A673 (cell line): ENCODE measurements at places on chromosomes 11 and 22.

DNA sequence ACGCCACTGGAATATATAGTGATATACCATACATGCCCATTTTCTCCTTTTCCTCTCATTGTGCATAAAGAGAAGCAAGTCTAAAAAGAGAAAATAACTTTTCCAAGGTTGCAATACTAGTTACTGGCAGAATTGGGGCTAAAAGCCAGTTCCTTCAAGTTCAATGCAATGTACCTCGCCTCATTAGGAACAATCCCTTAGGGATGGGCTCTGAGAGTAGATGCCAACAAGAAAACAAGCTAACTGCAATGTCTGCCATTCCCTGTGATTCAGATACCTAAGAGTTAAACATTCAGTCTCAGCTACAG, 114.3 kb downstream of the RBFOX2 start:
- DNase-seq, result no peak

GRCh38 chr11:39768214-39768613, 1691.2 kb downstream of the LRRC4C start:
- DNase-seq, result no peak

DNA sequence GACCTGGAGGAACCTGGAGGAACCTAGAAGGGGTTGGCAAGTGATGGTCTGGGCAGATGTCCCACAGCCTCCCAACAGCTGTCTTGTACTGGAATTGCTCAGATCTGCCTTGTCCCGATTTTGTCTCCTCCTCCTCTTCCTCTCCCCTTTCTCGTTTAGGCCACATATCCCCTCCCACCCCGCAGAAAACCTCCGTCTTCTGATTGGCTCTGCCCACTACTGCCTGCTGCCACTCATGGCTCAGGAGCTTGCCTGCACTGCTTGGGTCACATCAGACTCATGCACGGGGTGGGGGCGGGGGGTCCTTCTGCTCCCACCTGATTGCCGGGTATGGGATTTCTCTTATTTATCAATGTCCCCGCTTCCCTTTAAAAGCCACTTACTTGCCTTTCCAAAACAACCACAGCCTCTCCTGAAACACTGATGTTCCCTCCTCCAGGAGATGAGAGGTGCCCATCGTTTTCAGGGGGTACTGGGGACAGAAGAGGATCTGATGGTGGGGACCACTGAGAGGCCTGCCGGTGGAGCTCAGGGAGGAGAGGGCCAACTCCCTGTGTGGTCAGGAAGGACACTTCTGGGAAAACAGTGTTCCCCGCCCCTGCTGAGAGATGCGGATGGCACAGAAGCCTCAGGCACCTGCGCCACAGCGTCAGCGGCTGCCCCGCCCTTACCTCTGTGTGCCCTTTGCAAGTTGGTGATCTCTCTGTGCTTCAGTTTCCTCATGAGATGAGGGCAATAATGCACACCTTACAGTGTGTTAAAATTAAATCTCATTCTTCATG, 14.7 kb downstream of the TOM1 start:
- DNase-seq, result no peak

DNA sequence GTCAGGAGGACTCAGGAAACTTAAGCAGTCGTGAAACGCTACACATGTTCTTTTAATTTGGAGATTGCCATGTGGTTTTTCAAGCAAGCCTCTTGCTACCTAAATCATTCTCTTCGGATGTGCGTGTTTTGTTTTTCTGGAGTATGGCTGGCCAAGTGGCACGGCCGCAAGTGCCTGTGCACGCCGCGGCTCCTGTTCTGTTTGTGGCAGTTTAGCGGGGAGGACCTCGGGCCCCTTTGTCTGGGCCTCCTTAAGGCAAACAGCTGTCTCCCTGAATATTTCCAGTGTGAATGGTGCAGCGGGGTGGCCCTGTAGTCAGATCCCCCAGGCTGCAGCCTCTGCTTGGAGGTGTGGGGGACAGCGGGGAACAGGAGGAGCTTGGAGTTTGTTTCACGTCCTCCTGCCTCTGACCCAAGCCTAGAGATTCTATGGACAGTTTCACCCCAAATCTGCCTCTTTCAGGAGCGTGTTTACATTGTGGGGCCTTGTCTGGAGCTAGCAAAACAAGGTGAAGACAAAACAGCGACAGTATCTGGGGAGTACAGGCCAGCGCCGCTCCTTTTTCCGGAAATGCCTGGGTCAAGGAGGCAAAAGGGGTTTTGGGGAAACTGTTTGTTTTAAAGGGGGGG, 1.3 kb downstream of the LRP5 start:
- DNase-seq, result peak; percentile 60

DNA sequence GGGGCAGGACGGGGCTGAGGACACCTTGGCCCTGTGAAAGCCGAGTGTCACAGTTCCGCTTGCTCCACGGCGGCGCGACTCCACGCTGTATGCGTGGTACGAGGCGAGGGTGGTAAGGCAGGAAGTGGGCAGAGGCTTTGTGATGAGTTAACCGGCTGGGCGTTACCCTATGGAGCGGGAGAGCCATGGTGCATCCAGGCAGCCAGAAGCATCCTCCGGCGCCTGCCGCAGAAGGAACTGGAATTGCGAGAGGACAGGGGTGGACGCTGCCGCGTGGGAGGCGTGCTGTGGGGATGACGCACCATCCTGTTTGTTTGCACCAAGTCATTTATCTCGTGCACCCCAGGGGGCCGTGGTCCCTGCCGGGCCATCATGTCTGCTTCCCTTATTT, 643.9 kb downstream of the BRD1 start:
- DNase-seq, result peak; percentile 57

DNA sequence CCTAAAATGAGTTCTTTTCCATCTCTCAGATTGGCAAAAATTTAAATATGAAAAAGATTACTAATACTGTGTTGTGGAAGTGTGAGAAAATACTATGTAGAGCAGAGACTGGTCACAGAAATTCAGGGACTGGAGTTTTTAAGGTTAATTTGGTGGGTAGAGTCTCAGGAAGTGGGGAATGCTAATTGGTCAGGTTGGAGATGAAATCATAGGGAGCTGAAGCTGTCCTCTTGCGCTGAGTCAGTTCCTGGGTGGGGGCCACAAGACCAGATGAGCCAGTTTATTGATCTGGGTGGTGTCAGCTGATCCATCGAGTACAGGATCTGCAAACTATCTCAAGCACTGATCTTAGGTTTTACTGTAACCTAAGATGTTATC, 29.4 kb upstream of the TMEM86A start:
- DNase-seq, result no peak

DNA sequence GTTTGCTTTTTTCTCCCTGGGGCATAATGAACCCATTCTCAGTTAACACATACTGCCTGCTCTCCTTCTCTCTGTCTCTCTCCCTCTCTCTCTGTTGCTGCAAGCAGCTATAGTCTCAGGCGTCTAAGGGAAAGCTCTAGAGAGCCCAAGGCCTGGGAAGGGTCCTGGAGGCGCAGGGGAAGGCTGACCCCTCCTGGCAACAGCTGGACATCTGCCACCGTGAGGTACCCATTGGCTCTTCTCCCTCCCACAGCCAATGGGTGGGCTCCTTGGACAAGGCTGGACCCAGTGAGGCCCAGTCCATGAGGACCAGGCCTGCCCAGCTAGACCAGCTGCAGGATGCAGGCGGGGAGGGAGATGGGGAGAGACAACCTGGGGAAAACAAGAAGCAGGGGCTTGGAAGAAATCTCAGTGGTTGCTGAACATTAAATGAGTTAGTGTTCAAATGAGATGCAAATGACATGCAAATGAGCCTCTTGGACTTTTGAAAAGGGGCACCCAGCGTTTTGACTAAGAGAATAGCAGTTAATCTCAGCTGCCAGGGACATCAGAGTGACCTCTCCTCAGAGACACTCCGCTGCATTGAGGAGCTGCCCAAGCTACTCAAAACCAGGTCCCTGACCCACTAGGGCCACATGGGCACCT, 349.7 kb downstream of the BUD13 start:
- no peak for DNase-seq

- DNase-seq, result peak; percentile 44
Observed at GRCh38 chr22:39959640-39960447, at the start of gene TMA7B. Gene TMA7B (plus strand): TSS chr22:39960397. CDS start chr22:39964375, 3,978 bp downstream.

GRCh38 chr22:39665229-39665628, 94.7 kb downstream of the CACNA1I start:
- DNase-seq, result no peak

GRCh38 chr11:132751516-132752250, 780.6 kb downstream of the OPCML start:
- no peak for DNase-seq

GRCh38 chr11:10503777-10504480, 37.1 kb downstream of the RNF141 start:
- DNase-seq, result no peak

DNA sequence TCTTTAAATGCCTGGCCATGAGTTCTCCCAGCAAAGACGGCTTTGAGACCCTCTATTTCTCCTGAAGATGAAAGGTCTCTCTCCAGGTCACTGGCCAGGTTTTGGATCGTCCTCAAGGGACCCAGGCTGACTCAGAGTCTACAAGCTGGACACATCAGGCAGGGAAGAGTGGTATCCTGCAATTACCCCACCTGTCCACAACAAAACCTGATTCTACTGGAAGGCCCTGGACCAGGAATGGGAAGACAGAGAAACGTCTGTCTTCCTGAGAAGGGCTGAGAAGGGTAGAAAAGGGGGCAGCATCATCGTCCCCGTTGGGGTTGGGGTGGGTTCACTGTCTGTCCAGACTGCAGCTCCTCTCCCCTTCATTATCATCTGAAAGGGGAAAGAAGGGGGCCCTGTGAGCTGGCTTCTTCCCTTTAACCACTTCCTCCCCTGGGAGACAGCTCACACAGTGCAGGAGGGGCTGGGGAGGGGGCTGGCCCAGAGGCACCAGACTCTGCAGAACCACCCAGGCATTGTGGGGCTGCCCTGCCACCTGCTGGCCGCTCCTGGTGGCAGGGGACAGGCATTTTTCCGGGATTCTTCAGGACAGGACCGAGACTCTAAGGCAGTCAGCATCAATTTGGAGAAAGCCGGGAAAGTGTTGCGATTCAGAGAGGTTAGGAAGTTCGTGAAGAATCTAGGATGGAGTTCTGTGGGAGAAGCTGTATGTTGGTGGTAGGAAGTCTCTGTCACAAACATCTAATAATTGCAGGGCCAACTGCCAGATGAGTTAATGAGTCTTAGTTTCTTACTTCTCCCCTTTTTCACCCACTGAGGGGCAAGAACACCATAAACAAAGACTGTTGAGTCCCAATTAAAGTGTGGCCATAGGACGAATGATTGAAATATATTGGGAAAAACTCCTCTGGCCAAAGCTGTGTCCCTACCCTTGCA, 57.6 kb downstream of the SYN3 start:
- DNase-seq, result peak; percentile 84

DNA sequence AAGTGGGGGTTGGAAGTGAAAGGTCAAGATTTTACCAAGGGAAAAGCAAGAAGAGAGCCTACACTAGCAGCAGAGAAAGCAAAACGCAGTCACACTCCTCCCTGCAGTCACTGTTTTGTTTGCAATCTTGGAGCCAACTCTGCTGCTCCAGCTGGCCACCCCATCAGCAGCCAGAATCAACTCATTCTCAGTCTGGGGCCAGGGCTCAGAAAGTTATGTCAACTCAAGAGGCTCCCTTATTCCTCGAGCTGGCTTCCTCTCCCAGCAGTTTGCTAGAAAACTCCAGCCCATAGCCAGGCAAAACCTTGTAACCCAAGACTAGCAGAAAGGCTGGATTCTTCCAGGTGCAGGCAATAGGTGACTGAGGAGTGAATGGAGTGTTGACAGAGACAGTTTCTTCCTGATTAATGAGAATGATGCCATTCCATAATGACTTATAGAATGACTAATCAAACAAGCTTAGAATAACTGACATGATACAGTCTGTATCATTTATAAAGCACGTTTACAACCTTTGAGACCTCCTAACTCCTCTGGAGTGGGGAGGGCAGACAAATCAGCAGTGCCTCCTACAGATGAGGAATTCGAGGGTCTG, 53.4 kb downstream of the P4HA3 start:
- DNase-seq, result no peak

- DNase-seq, result no peak
Observed at GRCh38 chr22:29334696-29335344, 19.3 kb upstream of the RASL10A start.

- no peak for DNase-seq
Observed at GRCh38 chr22:44001521-44001920, 22.6 kb upstream of the PARVB start.

- DNase-seq, result peak; percentile 33
Observed at GRCh38 chr11:1640076-1640946, 10.7 kb downstream of the KRTAP5-5 start.

DNA sequence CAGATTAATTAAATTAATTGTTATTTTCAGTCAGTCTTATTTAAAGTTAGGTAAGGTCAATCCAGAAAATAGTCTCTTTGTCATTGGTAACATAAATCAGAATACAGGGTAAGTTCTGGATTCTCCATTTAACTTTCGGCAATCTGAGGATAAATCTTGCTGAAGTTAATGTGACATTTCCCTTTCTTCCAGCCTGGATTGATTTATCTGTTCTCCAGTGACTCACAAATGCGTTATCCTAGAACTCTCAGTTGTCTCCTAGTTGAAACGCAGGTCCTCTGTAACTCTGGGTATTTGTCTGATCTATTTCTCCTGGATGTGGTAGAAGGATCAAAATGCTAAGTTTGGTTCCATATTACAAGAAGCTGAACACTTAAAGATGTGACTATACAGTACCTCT, 21.0 kb downstream of the OR51E1 start:
- no peak for DNase-seq

DNA sequence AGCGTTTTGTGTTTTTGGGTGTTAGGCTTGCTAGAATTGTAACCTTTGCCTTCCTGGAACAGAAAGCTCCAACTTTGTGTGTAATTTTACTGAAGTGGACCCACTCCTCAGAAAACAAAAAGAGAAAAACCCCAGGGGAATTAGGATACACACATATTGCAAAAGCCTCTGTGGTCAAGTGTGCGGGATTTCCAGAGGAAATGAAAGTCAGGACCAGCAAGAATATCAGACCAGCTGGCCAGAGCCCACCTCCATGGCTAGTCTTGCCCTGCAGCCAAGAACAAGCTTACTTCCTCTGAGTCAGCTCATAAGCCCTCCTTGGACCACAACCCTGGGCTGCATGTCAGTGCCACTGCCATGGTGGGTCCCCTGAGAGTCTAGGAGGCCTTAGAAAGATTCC, 37.0 kb upstream of the FTH1 start:
- DNase-seq, result no peak

DNA sequence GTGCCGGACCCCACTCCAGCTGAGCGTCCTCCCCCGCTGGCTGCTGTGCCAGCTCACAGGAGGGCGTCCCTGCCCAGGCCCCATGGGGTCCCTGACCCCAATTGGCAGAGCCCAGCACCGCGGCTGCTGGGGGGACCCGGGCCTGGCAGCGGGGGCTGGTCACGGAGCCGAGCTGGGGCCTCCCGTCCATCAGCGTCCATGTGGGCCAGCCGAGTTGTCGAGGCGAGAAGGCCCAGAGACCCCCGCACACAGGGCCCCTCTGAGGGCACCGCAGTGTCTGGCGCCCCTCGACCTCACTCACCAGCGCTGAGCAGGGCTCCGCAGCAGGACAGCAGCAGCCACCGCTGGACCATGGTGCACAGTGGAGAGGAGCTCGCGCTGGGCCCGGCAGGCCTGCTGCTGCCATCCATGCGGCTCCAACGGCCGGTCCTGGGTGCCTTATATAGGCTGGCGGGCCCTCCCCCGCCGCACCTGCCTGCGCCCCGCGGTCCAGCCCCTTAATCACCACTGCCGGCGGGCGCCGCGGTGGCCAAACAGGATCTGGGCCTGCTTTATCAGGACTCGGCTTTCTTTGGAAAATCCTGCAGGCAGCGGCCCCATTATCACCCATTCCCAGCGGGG, at the start of gene MUC6:
Gene MUC6 (minus strand): TSS at position 416 of the 621 bp plus-strand sequence. CDS start 63 bp downstream, at position 353.
- no peak for DNase-seq

GRCh38 chr22:48926643-48927042, 901.0 kb downstream of the BRD1 start:
- DNase-seq, result no peak

- DNase-seq, result no peak
Observed at GRCh38 chr11:10454878-10455631, at the start of gene AMPD3. Gene AMPD3 (plus strand): TSS chr11:10455264. CDS start chr11:10461520, 6,256 bp downstream.
